Ureter (tissue), 1 donor: ENCODE measurements at places on chromosomes 12 and 14.
A peak's percentile ranks its signal among the peaks of the same experiment; 100 is the strongest.

DNA sequence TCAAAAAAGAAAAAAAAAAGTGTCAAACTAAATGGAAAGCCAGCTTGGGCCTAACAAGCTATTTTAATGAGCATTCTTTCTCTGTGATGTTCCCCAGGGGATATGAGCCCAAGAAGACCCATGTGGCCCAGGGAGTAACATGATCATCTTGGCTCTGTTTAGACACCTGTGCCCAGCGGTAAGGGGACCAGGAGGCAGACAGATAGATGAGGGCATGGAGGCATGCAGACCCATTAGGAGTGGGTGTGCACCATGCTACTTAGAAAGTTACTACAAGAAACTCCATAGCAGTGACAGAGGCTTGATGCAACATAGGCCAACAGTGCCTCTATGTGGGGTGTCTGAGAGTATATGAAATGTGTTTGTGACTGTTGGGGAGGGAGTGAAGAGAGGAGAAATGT lies 3.1 kb upstream of the CREBL2 start:
- no peak for DNase-seq

DNA sequence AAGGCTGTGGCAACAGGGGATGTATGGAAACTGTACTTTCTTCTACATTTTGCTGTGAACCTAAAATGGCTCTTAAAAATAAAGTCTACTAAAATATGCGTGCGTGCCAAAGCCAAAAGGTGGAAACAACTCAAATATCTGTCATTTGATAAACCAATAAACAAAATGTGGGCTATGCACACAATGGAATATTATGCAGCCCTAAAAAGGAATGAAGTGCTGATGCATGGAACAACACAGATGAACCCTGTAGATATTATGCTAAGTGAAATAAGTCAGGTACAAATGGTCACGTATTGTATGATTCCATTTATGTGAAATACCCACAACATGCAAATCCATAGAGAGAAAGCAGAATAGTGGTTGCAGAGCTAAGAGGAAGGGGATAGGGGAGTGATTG lies 8.0 kb downstream of the CACNA2D4 start:
- DNase-seq = no peak

DNA sequence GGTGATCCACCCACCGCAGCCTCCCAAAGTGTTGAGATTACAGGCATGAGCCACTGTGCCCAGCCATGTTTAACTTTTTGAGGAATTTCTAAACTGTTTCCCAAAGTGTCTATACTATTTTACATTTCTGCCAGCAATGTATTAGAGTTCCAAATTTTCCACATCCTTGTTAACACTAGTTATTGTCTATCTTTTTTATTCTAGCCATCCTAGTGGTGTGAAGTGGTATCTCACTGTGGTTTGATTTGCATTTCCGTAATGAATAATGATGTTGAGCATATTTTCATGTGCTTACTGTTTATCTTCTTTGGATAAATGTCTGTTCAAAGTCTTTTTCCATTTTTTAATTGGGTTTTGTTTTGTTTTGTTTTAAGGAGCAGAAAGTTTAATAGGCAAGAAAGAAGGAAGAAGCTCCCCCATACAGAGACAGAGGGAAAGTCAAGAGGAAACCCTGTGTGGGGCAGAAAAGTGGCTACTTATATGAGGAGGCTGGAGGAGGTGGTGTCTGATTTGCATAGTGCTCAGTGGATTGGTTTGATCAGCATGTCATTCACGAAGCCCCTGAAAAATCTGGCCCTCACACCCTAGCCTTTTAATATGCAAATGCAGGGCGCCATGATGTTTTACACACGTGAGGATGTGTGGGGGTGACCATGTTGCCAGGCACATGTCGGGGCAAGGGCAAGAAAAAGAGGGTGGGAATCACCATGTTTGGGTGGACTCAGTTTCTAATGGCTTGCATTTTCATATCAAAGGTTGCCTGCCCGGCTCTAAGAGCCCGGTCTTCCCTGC lies 14.9 kb downstream of the TXNRD1 start:
- DNase-seq = no peak

- no peak for DNase-seq
Measured at GRCh38 chr12:104565606-104566243, 109.0 kb downstream of the CHST11 start.

GRCh38 chr14:106493962-106494823 lies 967.8 kb downstream of the TMEM121 start:
- no peak for DNase-seq

GRCh38 chr12:132429946-132430643 lies 59.9 kb upstream of the FBRSL1 start:
- no peak for DNase-seq

DNA sequence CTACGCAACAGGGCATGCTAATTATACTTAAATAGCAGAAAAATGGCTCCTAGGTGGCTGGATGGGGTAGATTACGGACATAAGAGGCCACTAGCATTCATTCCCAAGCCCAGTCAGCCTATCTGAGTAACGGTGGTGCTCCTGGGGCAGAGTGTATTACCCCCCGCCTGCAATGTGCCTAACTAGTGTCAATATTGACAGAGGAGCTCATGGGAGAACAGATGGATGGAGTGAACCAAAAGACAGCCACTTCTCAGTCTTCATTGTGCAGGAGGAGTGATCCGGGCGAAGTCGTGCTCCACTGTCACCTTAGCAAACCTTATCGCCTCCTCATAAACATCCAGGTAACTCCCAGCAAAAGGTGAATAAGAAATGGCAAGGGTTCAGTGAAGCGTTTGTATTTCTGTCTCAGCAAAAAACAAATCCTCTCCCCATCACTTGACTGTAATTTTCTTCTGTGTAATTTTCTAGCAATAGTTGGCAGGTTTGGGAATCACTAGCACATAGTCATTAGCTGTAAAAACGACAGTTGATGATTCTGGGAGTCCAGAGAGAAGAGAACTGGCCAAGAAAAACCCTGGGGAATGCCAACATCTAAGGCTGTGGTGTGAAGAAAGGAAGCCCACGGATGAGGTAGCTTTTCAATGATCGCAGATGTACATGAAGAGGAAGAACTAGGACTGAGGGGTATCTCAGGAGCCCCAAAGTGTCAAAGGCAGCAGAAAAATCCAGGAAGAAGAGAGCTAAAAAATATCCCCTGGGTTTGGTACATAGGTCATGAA lies 126.6 kb upstream of the BCL2L14 start:
- no peak for DNase-seq

DNA sequence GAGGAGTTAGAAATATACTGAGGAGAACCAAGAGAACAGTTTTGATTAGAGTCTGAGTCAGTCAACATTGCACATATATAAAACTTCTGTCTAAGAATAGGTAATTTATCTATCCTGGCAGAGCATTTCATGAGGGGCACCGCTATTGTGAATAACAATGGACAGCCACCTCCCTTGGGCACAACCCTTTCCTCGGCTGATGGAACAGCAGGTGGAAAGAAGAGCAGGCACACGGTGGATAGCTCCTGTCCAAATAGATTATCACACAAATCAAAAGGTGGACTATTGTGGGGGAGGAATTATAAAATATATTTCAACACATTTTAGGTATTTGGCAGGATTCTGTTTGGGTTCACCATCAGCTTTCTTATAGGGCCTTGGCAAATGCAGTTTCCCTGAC lies 84.0 kb upstream of the PTPRB start:
- no peak for DNase-seq

- no peak for DNase-seq
Measured at GRCh38 chr12:78403136-78403535, 461.4 kb upstream of the SYT1 start.

- DNase-seq = no peak
Measured at GRCh38 chr12:124433879-124434278, 133.5 kb downstream of the NCOR2 start.

GRCh38 chr14:22976620-22977433 lies 5.5 kb downstream of the AJUBA start:
- no peak for DNase-seq

DNA sequence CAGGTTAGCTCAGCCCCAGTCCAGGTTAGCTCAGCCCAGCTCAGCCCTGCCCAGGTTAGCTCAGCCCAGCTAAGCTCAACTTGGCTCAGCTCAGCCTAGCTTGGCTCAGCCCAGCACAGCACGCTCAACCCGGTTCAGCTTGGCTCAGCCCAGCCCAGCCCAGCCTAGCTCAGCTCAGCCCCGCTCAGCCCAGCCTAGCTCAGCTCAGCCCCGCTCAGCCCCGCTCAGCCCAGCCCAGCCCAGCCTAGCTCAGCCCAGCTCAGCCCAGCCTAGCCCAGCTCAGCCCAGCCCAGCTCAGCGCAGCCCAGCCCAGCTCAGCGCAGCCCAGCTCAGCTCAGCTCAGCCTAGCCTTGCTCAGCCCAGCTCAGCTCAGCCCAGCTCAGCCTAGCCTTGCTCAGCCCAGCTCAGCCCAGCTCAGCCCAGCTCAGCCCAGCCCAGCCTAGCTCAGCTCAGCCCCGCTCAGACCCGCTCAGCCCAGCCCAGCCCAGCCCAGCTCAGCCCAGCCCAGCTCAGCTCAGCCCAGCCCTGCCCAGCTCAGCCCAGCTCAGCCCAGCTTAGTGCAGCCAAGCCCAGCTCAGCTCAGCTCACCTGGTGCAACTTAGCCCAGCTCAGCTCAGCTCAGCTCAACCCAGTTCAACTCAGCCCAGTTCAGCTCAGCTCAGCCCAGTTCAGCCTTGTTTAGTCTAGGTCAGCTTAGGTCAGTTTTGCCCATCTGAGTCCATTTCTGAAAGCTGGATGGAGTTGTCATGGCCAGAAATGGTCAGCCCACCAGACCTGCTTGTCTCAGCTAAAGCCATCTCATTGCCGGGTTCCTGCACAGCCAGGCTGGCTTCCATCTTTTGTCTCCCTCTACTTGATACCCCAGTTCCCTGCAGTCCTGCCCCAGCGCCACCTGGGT lies 333.6 kb downstream of the TMEM121 start:
- DNase-seq = peak; percentile 43

- no peak for DNase-seq
Measured at GRCh38 chr12:94203796-94204195, 55.4 kb downstream of the PLXNC1 start.

GRCh38 chr12:132604151-132604618 lies 6.2 kb downstream of the LRCOL1 start:
- DNase-seq = no peak

- no peak for DNase-seq
Measured at GRCh38 chr12:122139266-122139665, 34.8 kb downstream of the IL31 start.

GRCh38 chr14:33788161-33788560 lies 162.7 kb downstream of the EGLN3 start:
- no peak for DNase-seq

- DNase-seq = no peak
Measured at GRCh38 chr14:35121026-35121886, 534 bp downstream of the PPP2R3C start.

GRCh38 chr12:118589162-118589561 lies 212.8 kb downstream of the SUDS3 start:
- DNase-seq = no peak

GRCh38 chr14:75188520-75189268 lies 12.3 kb upstream of the TMED10 start:
- peak; percentile 45 for DNase-seq

DNA sequence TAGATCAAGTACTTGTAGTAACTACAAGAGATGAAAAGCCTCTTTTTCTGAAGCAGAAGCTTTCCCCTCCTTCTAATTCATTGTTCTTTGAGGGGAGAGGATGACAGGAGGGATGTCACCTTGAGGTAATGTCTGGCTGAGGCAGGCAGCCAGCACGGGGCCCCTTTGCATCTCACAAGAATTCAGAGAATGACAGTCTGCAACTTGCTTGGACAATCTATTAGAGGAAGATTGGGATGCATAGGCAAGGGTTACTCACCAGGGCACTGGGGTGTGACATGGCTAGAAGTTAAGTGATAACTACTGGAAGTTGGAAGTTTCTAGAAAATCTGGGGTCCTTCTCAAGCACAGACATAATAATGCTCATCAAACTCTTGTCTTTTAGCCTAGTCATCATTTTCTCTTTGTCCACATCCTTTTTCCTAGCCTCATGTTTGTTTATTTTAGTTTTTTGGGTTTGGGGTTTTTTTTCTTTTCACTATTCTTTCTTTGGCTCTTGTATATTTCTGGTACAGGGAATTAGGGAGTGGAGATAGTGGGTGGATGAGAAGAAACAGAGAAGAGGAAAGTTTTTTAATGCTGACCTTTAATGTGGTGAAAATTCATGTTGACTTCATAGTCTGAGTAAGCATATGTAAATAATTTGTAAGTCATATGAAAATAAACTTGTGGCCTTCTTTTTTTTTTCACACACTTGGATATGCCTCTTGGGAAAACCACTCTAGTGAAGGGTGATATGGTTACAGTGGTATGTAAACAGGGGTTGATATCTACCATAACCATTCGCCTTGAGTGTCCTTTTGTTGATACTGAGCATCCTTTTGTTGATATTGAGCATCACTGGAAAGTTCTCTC lies 55.1 kb downstream of the TTLL5 start:
- DNase-seq = no peak

- no peak for DNase-seq
Measured at GRCh38 chr14:59754256-59754655, 116.3 kb downstream of the RTN1 start.

DNA sequence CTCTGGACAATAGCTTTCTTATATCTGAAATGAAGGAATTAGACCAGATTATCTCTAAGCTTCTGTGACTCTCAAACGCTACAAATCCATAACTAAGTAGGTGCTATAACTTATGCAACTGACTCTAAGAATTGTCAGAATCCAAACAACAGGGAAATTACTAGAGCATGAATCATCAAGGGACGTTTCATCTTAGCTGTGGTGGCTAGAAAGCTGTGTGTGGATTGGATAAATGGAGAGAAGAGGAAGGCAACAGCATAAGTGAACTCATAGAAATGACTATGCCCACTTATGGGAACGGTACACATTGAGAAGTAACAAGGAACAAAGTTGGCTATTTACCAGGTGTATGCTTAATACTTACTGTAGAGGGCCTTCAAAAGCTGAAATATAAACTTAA lies 96.0 kb upstream of the NEDD1 start:
- no peak for DNase-seq

- DNase-seq = no peak
Measured at GRCh38 chr14:22039938-22040780, 366.5 kb upstream of the OR4E1 start.

GRCh38 chr14:35949920-35950513 lies 123.9 kb downstream of the BRMS1L start:
- DNase-seq = no peak

- DNase-seq = no peak
Measured at GRCh38 chr12:53495903-53496751, 3.1 kb downstream of the MAP3K12 start.
